ENCODE measurements at places on chromosomes 16 and 17. TPM values are rescaled to one million over a fixed set of nuclear protein-coding genes. Genes with fewer than 3 reads are reported as not detected.
A peak's percentile ranks its signal among the peaks of the same experiment; 100 is the strongest.

TMEM219 gene
- total RNA-seq: 106 TPM

TBC1D3E gene
- total RNA-seq: not detected

PRKCA gene
- 11.0 TPM for total RNA-seq

MMP28 gene
- 109 TPM for total RNA-seq

GRCh38 chr17:2406903-2407790, 6.3 kb upstream of the MNT start:
- peak; percentile 85 for DNase-seq

GRCh38 chr17:68981288-68981687, 26.1 kb upstream of the ABCA8 start:
- DNase-seq: no peak

DNA sequence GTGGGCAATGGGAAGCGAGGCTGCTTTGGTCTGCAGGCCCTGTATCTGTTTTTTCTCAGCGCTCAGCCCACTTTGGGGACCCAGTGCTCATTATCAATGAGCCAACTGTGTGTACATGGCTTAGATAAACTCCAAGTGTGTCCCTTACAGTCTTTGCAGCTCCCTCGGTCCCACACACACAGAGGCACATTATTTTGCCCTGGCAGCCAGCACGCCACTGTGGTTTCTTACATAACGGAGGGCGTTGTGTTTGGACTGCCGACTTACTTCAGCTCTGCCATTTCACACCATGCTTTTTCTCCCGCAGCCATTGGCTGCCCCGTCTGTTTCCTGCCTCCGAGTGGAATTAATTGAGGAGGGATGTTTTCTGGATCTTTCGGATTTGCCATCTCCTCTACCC, 56.5 kb upstream of the CLEC18A start:
- no peak for DNase-seq

DNA sequence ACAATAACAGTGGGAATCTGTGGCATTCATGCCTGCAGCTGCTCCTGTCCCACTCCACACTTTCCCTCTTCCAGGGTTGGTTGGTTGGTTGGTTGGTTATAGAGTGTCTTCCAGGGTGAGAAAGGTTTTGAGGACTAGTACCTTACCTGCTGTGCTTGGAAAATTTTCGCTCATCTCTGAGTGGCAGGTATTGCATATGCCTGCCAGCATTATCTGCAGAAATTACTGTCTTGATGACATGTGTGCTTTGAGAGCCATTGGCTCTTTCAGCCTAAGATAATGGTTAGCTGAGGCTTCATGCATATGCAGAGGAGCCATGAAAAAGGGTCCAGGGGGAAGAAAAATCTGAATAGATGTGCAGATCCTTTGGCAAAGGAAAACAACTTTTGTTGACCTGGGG, 131.8 kb downstream of the BCAS3 start:
- no peak for DNase-seq

- no peak for DNase-seq
Observed at GRCh38 chr17:28327709-28328108, 7.6 kb downstream of the IFT20 start.

- no peak for DNase-seq
Observed at GRCh38 chr16:56048425-56049105, 142.7 kb upstream of the GNAO1 start.

GRCh38 chr17:67689534-67690177, 28.1 kb upstream of the NOL11 start:
- DNase-seq: no peak

- DNase-seq: no peak
Observed at GRCh38 chr17:27486741-27487140, 30.5 kb downstream of the KSR1 start.

DNA sequence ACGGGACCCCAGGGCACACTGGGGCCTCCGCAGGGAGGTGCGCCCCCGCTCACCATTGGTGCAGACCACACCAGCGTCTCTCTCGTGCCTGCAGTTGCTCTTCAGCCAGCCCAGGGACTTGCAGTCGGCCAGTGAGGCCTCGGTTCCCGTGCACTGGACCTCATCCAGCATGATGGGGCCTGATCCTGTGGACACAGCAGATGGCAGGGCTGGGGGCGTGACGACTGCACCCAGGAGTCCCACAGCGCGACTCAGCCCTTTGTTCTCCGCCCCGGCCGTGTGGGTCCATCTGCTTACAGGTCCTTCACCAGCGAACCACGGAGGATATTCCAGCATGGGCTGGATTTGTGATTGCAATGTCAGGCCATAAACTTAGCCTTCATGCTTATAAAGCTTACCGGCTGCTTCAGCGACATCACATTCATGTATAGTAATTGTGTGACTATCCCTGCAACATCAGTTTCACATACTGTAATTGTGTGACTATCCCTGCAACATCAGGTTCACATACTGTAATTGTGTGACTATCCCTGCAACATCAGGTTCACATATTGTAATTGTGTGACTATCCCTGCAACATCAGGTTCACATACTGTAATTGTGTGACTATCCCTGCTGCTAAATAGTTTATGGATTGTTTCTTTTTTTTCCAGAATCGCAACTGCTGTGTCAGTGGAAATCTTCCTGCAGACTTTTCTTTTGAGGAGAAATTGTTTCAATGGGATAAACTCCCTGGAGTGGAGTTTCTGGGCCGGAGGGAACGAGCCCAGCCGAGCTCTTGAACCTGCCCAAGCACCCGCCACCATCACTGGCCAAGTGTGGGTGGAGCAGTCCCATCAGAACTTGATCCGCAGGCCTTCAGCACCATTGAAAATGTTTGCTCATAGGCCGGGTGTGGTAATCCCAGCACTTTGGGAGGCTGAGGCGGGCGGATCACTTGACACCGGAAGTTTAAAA, 4.8 kb downstream of the LGALS3BP start:
- DNase-seq: peak; percentile 87

GRCh38 chr16:71203631-71204030, 26.9 kb downstream of the HYDIN start:
- DNase-seq: no peak

GRCh38 chr16:56246051-56246817, 54.9 kb downstream of the GNAO1 start:
- DNase-seq: no peak

DNA sequence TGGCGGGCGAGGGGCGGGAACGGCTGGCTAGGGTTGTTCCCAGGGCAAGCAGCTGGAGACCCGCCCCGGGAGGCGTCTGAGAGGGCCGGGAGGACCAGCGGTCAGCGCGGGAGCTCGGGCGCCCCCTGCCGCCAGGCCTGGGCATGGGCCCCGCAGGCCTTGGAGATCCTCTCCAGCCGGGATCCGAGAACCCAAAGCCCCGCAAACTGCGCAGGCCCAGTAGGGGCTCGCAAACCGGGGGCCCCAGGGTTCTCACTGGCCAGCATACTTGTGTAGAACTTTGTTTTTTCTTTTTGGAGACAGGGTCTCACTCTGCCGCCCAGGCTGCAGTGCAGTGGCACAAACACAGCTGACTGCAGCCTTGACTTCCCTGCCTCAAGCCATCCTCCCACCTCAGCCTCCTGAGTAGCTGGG, 20.8 kb upstream of the ZNF423 start:
- DNase-seq: peak; percentile 82

DNA sequence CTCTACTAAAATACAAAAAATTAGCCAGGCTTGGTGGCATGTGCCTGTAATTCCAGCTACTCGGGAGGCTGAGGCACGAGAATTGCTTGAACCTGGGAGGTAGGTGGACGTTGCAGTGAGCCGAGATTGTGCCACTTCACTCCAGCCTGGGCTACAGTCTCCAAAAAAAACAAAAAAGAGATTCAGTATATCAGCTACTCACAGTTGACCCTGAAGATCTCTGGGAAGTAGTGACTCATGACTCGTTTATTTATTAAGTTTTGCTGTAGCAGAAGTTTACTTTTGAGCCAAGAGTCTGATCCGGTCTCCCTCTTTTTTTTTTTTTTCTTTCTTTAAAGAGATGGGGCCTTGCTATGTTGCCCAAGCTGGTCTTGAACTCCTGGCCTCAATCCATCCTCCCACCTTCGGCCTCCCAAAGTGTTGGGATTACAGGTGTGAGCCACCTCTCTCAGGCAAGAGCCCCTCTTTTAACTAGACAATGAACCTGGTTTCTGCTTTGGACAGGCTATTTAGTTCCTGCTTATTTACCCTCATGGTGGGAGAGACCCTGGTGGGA, 4.4 kb downstream of the MVP start:
- DNase-seq: no peak

DNA sequence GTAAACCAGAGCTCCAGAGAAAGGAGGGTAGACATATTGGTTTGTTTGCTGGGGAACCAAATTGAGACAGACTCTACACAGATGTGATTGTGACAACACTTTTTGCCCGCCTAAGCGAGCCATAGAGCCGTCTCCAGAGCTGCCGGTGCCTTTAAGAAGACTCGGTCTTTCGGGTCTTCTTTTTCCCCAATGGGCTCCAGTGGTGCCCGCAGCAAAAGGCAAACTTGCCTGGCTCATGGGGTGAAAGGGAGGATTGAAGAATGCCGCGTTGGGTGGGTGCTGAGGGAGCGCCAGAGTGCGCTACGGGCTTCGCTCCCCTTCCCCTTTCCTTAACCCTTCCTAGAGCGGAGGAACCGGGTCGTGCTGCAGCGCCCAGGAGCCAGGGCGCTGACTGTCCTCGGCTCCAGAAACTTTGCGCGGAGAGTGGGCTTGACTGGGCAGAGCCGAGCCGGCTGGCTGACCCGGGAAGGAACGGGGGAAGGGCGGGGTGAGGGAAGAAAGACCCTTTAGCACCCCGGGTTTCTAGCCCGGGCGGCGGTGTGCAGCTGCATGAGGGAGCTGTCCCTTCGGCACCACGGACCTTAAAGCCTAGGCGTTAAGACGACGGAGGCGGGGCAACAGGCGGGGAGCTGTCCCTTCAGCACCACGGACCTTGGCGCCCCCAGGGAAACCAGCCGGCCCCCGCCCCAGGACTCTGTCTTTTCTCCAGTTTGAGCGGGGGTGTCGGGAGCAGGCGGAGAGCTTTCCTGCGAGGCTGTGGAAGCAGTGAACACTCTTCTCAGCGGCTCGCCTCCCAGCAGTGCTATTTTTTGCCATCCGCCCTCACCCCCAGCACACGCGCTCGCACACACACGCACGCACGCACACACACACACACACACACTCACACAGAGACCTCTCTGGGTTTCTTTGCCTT, at the start of gene CACNG3:
CACNG3 (plus strand) TSS at position 880 of the 916 bp plus-strand sequence. CDS start 420 bp downstream, outside the sequence.
- no peak for DNase-seq

GRCh38 chr16:253833-254232, 19.2 kb downstream of the FAM234A start:
- DNase-seq: no peak

GRCh38 chr17:55117164-55117563, 147.6 kb upstream of the HLF start:
- no peak for DNase-seq

GRCh38 chr17:36495076-36495578, 8.6 kb downstream of the ZNHIT3 start:
- no peak for DNase-seq

DNA sequence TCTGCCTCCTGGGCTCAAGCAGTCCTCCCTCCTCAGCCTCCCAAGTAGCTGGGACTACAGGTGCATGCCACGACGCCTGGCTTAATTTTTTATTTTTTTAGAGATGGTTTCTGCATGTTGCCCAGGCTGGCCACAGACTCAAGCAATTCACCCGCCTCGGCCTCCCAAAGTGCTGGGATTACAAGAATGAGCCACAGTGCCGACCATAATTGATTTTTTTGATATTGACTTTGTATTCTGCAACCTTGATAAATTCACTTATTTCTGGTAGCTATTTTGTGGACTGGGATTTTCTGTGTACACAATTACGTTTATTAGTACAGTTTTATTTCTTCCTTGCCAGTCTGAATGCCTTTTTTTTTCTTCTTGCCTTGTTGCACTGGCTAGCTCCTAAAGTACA, 30.0 kb downstream of the TAOK1 start:
- no peak for DNase-seq

- DNase-seq: no peak
Observed at GRCh38 chr17:27438348-27438998, 17.8 kb upstream of the KSR1 start.

GRCh38 chr16:69514356-69514755, 51.4 kb upstream of the NFAT5 start:
- DNase-seq: no peak

- no peak for DNase-seq
Observed at GRCh38 chr16:57192146-57192545, 6.0 kb downstream of the RSPRY1 start.
